ENCODE measurements at places on chromosomes 5 and 9.

GRCh38 chr9:12085399-12085798, 607.8 kb upstream of the TYRP1 start:
- DNase-seq: no peak

DNA sequence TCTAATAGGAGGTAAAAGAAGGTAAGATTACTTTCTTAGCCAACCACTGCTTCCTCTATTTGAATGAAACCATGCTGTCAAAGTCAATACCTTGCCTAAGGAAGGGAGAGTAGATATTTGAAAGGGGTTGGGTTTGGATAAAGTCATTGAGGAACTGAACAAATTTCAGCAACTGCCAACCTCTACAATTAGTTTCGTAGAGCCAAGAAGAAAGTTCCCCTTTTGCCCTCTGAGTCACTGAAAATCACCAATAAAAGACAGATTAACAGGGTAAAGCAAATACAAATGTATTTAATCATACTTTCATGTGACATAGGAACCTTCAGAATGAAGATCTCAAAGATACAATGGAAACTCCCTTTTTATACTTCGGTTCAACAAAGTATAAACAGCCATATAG, 615.7 kb downstream of the GABRG2 start:
- DNase-seq: no peak

DNA sequence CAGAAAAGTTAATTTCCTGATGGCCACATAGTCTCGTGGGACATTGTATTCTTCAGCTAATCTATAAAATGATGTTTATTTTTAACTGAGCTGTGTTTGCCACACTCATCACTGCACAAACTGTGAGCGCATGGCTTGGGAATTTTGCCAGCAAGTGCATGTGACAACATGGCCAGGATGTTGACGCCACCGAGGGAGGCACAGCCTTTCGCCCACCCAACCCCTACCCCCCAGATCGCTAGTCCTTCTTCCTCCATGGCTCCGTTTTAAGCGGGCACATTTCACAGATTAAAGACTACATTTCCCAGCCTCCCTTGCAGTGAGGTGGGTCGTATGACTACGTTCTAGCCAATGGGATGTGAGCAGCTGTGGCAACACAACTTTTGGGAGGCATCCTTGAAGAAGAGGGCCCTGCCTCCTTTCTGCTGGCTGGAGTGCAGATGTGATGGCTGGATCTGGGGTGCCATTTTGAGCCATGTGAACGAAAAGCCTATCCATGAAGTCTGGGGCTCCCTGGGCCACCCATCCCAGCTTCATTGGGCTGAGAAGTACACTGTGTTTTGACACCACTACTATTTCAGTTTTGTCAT, 7.9 kb downstream of the NRARP start:
- DNase-seq: peak; percentile 87

DNA sequence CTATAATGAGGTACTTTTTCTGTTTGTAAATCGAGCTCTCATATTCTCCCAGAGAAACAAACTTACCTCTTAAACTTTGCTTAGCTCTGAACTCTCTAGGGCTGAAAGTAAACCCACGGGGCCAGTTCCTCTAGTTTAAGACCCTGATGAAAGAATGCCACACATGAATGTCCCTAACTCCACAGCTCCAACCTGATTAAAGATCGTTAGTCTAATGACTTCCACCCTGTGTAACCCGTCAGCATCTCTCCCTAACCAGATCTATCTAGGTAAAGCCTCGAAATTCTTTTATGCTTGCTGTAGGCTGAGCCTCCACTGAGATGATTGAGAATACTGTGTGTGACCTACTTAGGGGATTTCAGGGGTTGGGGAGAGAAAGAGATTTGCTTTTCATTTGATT, 27.0 kb downstream of the ADRA1B start:
- DNase-seq: no peak

DNA sequence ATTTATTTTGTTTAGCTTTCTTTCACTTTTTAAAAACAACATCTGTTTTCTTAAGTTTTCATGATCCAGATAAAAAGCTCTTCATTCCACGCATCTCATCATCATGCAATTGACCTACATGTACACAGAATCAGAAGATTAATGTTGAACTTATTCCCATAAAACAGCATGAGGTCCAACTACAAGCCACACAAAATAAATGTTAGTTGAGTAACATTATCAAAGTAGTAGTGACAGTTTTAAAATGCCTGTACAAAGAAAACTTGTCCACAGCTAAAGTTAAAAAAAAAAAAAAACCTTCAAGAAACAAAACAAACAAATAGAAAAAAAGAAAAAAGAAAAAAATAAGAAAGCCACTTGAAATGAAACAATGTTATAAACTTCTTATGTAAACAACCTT, 846.3 kb downstream of the TLE1 start:
- no peak for DNase-seq

- no peak for DNase-seq
Observed at GRCh38 chr5:109938453-109938852, 248.7 kb downstream of the MAN2A1 start.

GRCh38 chr5:143592648-143593047, 189.2 kb upstream of the NR3C1 start:
- peak; percentile 82 for DNase-seq

GRCh38 chr9:96116275-96117064, 185.5 kb downstream of the HSD17B3 start:
- no peak for DNase-seq

GRCh38 chr9:70256123-70256551, 2.6 kb upstream of the SMC5 start:
- DNase-seq: peak; percentile 54

DNA sequence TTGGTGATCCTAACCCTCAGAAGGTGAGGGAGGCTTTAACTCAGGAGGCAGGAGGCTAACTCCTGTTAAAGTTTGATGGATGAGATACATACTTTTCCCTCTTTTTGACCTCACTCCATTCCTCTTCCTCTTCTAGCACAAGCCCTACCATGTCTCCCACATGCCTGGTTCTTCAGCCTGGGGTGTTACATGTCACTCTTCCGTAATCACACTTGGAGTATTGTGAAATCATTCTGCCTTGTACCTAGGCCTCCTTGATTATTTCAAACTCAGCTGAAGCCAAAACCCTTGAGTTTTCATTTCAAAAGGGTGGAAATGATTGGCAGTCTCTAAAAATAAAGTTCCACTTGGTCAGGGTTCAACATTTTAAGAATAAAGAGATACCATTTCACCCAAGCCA, 1.8 kb downstream of the PLAC8L1 start:
- DNase-seq: no peak

DNA sequence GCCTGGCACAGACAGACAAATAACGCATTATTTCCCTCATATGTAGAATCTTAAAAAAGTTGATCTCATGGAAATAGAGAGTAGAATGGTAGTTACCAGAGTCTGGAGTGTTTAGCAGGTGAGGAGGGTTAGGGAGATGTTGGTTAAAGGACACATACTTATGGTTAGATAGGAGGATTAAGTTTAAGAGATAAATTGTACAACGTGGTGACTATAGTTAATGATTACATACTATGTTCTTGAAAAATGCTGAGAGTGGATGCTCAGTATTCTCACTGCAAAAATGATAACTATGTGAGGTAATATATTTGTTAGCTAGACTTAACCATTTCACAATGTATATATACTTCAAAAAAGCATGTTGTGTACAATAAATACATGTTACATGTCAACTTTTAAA, 38.0 kb downstream of the CERT1 start:
- DNase-seq: no peak

- no peak for DNase-seq
Observed at GRCh38 chr5:164818445-164818844, 1313.0 kb downstream of the MAT2B start.

GRCh38 chr5:123496892-123497291, 15.1 kb upstream of the CSNK1G3 start:
- no peak for DNase-seq

DNA sequence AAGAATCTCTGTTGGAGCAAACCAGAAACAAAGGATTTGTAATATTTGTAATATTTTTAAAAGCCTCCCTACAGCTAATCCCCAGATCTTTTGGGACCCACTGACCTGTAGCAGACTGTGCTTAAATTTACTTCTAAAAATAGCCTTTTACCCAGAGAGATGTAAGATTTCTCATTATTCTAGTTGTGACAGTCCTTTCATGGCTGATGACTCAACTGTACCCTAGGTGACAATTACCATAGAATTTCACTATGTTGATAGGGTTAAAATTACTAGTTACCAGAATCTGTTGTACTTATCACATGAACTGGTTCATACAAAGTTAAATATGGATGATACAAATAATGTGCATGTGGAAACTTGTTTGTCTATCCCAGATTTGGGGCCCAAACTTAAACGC, 543.9 kb upstream of the SEMA6A start:
- no peak for DNase-seq

- no peak for DNase-seq
Observed at GRCh38 chr5:66909364-66909763, 287.2 kb downstream of the CD180 start.

DNA sequence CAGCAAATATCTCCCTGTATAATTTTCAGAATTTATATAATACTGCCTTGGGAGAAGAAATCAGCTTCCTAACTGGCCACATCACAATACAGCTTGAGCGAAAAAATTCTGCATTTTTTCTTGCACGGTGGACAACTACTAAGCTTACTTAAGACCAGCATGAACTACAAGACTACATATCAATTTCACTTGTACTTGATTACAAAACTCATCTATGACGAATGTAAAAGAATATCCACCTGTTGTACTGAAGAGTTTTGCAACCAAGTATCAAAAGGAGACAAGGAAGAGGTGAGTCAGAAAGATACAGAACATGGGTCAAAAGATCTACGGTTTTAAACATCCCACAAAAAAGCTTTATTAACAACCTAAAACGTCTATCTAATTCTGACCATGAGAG, 279.4 kb downstream of the BNC2 start:
- DNase-seq: no peak

DNA sequence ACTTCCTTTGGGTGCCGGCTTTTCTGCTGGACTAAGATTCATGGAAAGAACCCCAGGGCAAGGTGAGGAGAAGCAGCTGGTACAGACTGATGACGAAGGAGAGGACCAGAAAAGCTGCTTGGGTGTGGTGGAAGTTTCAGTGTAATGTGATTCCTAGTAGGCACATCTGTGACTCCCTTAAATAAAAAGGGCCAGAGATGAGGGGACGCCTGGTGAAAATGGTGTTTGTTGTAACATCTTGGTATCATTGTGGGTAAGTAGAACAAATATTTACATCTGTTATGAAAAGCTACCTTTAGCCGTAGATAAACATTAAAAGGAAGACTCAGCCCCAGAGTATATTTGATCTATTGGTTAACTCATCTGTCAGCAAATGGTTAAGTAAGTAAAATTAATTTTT, 33.8 kb downstream of the OTULINL start:
- no peak for DNase-seq

GRCh38 chr5:156803404-156803803, 46.7 kb upstream of the PPP1R2B start:
- DNase-seq: no peak

DNA sequence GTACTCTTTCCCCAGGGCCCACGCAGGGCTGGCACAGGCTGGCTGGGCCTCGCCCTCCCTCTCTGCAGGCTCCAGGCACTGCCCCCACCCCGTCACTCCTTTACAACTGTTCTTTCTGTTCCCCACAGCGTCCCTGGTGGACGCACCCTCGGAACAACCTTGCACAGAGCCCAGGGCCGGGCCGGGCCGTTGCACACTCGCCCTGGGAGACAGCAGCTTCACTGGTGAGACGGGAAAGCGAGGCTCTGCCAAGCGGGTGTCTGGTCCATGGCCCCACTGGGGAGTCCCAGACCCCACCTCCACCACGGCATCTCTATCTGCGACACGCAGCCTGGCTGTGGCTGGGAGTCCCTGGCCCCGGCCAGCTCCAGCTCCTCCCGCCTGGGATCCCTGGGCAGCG, 18.4 kb upstream of the QSOX2 start:
- no peak for DNase-seq

DNA sequence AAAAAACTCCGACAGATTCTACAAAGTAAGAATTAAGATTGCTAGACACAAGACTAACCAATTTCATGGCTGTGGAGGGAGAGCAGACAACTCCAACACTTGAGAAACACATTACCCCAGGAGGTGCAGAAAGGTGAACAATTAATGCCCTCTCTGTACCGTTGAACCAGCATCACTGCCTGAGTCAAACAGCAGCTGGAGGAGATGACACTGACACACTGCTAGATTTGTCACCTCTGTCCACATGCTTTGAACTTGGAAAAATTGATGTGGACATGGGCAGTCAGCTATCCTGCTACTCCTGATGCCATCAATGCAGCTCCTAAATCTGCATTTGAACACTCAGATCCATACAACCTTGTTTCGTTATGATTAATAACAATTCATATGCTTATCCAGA, 51.7 kb downstream of the GPBP1 start:
- DNase-seq: no peak

DNA sequence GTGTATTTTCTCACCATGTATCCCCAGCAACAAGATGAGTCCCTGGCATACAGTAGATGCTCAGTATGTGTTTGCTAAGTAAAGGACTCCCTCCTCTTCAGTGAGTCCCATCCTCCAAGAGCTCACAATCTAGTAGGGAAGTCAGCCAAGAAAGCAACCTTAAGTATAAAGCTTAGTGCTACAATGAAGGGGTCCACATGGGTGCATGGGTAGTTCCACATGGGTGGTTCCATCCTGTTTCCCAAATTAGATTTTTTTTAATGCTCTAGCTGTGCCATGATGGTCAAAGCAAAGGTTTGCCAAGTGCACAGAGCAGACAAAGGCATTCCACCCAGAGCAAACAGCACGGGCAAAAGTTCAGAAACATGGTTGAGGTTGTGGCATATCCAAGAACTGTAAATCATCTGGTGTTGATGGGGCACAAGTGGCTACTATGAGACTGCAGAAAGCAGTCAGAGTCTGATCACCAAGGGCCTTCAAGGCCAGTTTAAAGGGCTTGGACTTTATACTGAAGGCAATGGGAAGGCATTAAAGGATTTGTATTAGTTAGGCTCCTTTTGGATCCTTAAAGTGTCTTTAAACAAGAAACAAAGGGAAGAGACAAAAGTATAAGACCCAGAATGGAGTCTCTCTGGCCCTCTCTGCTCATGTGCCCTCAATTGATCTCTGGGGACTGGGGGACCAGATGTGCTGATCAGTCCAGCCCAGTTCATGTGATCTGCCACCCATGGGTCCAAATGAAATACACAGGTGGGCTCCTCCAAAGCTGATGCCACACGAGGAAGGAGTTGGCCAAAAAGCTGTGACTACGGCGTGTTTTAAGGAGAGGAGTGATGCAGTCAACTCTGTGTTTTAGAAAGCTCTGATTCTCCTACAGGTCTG, 9.0 kb upstream of the CPLX2 start:
- DNase-seq: no peak

- no peak for DNase-seq
Observed at GRCh38 chr5:98433022-98433421, 340.4 kb upstream of the RGMB start.

DNA sequence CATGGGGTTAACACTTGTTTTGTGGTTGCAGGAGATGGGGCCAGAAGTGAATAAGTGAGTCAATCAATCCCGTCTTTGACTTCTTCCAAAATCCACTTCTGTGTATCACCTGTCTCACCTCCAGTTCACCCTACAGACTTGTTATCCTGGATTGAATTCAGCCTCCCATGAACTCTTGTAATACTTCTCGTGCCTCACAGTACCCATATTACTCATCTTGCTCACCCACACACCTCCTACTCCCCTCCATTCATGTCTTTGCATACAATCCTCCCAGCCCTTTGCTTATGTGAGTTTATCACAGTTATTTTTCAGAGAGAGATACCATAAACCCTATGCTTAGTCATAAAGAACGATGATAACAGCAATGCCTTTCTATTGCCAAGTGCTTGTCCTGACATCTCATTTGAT, 52.9 kb upstream of the PAPPA start:
- no peak for DNase-seq

GRCh38 chr9:132849185-132849706, 28.8 kb downstream of the AK8 start:
- DNase-seq: no peak

GRCh38 chr5:156914371-156914737, 48.7 kb downstream of the TIMD4 start:
- no peak for DNase-seq
